T follicular helper cell (primary cell): ENCODE measurements at places on chromosomes 7 and 10.

DNA sequence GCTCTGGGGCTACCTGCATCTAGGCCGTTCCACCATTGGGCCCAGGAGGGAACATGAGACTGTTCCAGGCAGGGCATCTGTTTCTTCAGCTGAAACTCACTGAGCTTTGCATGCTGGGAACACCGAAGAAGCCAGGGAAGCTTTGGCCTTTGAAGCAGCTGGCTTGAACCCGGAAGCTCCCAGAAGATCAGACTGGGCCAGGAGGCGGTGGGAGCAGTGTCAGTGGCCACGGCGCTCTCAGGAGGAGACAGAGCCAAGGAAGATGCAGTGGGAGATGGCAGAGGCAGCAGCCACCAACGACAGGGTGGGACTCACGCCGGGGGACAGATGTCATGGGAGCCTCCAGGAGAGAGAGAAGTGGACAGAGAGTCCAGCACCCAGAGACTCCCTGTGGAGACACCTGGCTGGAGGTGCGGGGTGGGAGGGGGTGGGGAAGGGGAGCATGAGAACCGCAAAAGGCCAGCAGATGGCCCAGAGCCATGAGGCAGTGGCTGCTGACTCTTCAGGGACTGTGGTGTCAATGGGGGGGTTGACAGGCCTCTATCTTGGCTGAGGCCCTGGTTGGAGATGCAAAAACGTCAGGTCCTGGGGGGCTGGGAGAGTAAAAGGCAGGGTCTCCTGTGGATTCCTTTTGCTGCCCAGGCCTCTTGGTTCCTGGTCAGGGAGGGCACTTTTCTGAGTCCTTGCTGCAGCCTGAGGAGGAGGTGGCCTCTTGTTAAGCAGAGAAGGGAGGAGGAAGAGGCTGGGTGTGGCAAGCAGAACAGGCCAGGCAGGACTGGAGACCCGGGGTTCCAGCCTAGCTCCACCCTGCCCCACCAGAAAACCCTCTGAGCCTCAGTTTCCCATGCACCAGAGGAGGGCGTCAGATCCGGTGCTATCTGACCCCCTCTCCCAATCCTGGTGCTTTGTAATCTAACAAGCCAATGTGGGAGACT, 6.3 kb upstream of the AQP1 start:
- DNase-seq = no peak

DNA sequence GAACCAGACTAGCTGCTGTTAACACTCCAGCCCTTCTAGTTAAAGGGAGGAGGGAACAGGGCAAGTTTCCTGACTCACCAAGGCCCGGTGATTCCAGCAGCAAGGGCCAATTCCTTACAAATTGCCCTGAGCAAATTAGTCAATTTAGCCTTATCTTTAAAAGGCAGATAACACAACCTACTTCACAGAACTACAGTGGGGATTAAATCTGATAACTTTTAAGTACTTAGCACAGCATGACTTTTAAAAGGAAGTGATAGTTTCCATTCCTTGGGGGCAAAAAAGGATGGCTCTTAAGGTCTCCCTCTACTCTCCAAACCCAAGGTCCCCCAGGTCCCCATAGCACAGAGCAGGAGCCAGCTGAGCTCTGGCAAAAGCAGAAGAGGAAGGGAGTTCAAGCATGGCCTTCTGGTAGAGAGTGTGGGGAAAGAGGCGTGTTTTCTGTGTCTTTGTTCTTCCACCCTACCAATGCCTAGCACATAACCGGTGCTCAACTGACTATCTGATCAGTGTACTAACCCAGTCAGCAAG, 4.0 kb downstream of the CDCA7L start:
- DNase-seq = no peak

DNA sequence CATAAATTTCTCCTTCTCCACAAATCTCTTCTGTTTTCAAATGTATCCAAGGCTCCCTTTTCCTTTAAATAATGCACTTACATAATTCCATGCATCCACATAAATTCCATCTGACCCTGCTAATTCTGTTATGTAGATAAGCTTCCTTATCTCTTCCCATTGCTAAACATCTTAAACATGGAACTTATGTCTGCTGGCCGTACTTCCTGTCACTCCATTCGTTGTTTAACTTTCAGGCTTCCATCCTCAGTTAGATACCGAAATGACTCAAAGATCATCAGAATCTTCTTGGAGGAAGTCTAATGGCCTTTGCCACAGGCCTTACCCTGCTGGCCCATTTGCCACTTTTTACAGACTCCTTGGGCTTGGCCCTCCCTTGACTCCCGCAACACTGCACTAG, 330.9 kb downstream of the GFRA1 start:
- DNase-seq = no peak

DNA sequence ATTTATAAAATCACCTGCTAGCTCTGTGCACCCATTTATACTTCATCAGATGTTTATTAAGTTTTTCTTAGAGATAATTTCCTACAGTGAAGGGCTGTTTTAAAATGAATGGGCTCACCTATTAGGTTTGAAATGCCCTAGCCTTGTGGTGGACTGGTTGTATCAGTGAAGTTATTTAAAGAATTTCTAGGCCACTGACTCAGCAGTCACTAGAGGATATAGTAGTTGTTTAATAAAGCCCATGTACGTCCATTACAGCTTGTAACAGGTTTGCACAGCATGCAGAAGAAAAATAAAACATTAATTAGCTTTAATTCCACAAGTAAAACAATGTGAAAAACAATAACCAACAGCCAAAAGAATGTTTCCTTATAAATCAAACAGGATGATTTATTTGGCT, 128.0 kb downstream of the RSU1 start:
- no peak for DNase-seq

GRCh38 chr10:31927884-31928548, 615 bp downstream of the ARHGAP12 start:
- peak; percentile 37 for DNase-seq

DNA sequence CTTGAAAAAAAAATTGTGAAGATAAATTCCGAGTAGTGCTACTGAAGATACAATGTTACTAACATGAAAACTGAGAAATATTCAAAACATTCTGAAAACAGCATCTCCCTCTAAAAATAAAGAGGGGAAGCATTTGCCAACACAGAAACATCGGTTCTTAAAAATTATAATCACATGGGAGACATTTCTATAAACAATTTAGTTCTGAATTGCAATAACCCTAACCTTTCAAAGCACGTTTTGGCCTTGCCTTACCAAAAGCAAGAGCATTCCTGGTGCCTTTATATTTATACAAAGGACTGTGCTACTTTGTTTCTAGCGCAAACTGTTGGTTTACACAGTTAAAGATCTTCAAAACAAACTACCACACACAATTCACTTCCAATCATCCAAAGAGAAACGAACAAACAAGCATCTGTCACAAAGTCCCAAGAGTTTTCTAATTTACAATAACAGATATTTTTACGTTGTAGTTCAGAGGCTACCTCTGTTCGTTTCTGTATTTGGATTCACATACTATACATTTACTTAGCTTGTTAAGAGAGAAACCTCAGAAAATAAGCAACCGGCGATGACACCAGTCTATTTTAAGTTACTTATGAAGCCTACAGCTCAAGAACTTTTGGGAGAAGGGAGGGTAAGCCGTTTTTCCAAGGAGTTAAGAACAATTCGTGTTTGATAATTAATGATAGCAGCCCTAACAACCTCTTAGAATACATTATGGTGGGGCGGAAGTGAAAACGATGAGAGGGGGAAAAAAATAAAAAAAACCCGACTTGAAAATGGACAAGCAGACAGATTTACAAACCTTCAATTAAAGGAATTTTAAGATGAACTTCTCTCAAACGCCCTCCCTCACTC, 1.3 kb downstream of the ABI1 start:
- no peak for DNase-seq

GRCh38 chr7:32357535-32358277, 132.5 kb downstream of the LSM5 start:
- no peak for DNase-seq

GRCh38 chr7:155313096-155313495, 15.4 kb downstream of the INSIG1 start:
- DNase-seq = no peak

DNA sequence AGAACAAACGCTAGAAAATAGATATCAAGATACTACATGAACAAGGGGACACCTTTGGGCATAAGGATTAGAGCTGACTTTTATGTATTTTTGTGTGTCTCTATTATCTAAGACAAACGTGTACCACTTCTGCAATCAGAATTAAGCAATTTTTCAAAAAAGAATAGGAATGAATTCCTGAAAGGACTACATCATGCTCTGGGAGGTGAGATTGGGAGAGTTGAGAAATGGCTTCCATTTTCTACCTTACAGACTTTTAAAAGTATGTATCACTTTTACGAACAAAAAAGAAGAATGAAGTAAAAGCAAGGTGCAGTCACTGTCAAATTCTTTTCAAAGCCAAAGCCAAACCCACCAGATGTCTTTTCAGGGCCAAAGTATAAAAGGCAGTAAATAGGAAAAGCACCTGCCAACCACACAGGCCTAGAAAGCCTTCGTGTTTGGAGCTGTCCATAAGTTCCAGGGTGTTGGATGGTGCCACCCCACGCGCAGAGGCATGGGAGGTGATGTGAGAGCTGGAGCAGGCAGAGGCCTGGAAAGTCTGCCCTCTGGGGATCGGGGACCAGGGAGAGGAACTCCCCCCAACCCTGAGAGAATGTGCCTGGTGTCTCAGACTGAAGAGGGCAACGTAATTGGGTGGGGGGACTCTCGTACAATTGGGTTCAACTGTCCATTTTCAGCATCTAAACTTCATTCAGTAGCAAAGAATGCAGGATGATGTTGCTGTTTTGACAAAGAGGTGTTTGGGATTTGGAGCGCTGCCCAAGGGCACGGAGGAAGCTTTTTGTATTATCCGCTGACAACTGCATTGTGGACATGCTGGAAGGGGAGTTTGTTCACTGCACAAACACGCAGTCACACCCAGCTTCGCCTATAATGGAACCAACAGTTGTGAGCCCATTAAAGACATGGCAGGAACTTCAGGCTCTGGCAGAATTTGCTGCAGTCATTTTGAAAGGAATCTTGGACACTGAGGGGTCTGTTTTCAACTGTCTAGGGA, 17.6 kb upstream of the CTBP2 start:
- no peak for DNase-seq

- DNase-seq = no peak
Measured at GRCh38 chr10:105148921-105149320, 507.8 kb downstream of the SORCS3 start.

GRCh38 chr7:375321-375831, 85.4 kb downstream of the FOXL3 start:
- no peak for DNase-seq

GRCh38 chr7:93194386-93194785, 31.9 kb downstream of the HEPACAM2 start:
- no peak for DNase-seq

GRCh38 chr10:89115876-89116627, 91.1 kb downstream of the CH25H start:
- DNase-seq = no peak

DNA sequence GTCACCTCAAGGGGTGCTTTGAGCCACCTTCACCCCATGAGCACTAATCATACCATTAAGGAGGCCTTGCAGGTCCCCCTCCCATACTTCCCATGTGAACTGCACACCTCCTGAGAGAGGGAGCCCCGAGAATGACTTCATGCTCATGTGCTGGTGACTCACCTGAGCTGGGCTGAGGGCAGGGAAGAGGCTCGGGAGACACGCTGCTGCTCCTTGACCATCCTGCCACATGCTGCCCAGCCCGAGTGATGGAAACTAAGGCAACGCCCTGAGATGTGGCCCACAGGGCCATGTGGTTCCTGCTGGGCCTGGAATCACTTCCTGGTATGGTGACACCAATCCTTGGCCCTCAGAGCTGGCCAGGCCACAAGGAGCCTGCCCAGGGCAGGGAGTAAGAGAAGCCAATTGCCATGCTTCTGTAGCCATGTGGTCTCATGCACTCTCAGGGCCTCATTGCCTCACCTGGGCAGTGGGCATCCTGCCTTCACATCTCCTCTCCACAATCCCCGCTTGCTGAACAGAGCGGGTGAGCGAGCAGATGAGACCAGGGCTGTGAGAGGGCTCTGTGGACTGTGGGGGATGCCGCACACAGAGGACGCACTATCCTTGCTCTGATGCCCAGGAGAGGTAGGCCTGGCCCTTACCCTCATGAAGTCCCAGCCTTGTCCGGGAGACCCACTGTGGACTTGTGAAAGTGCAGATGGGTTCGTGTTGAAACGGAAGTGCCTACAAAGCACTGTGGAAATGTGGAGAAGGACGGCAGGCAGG, 18.3 kb upstream of the PPIF start:
- no peak for DNase-seq

GRCh38 chr7:157297185-157297584, 39.6 kb upstream of the DNAJB6 start:
- DNase-seq = no peak

DNA sequence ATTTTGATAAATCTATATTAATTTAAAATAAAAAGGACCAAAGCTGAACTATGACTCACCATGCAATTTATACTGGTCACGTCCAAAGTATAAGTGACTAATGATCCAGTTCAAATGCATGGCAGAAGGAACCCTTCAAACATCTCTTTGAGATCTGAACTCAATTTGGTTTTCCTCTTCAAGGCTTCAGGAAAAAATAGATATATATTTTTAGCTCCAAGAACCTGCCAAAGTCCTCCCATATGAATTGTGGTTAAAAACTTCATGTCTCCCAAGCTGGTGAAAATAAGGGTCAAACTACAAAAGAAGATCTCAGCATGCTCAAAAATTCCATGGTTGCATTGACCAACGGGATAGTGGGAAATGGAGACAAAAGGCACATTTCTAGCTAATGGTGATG, 34.6 kb upstream of the PDE1C start:
- DNase-seq = no peak

GRCh38 chr10:61076572-61077114, 132.7 kb upstream of the RHOBTB1 start:
- no peak for DNase-seq

- DNase-seq = no peak
Measured at GRCh38 chr10:132916421-132916841, 25.9 kb downstream of the CFAP46 start.

- no peak for DNase-seq
Measured at GRCh38 chr7:20412032-20412431, 81.3 kb downstream of the ITGB8 start.

DNA sequence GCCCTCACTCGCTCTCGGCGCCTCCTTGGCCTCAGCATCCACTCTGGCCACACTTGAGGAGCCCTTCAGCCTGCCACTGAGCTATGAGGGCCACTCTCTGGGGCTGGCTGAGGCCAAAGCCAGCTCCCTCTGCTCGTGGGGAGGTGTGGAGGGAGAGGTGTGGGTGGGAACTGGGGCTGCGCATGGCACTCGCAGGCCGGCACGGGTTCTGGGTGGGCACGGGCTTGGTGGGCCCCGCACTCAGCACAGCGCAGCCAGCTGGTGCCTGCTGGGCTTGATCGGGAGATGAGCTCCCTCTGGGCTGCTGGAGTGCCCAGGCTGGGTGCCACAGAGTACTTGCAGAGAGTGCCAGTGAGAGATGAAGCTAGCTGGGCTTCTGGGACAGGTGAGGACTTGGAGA, 875.5 kb downstream of the XPNPEP1 start:
- DNase-seq = no peak

- DNase-seq = no peak
Measured at GRCh38 chr7:109950821-109951564, 1139.9 kb upstream of the LRRN3 start.

DNA sequence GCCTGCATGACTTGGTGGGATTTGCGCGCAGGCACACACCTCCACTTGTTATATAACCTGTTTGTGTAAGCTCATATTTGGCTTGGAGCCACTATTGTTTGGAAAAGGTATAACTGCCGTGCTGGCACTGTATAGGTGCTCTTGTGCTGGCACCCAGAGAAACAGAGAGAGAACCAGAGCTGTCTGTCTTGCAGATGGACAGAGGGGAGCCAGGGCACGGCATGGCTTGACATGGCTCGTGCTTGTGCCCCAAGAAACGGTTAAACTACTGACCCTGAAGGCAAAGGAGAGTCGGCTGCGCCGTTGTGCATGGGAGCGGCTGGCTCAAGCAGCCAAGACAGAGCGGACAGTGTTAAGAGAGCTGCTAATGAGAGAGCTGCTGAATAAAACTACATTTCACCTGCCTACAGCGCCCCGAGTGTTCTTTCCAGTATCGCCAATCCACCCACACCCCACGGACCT, 23.2 kb downstream of the RAPGEF5 start:
- DNase-seq = no peak
